ENCODE measurements at places on chromosomes 16 and 17. TPM values are rescaled to one million over a fixed set of nuclear protein-coding genes. Genes with fewer than 3 reads are reported as not detected.

The ZNF200 gene
- 45.2 TPM for total RNA-seq

The C1QTNF8 gene
- total RNA-seq = 1.3 TPM

The C16orf86 gene
- 43.4 TPM for total RNA-seq

The ZNF688 gene
- total RNA-seq = 21.7 TPM

The KARS1 gene
- total RNA-seq = 139 TPM

The TOP2A gene
- 94.9 TPM for total RNA-seq

The COPRS gene
- total RNA-seq = 138 TPM

The ALDOA gene
- 521 TPM for total RNA-seq

The CCL8 gene
- 0.56 TPM for total RNA-seq

The CHST4 gene
- total RNA-seq = 0.56 TPM

The CTRB2 gene
- total RNA-seq = 1.1 TPM

The ZNF18 gene
- total RNA-seq = 14.9 TPM

The C16orf54 gene
- 0.31 TPM for total RNA-seq

The PRSS33 gene
- 0.93 TPM for total RNA-seq

The TBC1D3H gene
- total RNA-seq = not detected

The ZNF785 gene
- 17.1 TPM for total RNA-seq

The QRICH2 gene
- total RNA-seq = 39.0 TPM

The BRCA1 gene
- total RNA-seq = 28.6 TPM

The CCL3 gene
- 0.56 TPM for total RNA-seq

The CYLD gene
- 48.4 TPM for total RNA-seq

The KRTAP1-1 gene
- total RNA-seq = not detected

The NT5M gene
- 47.5 TPM for total RNA-seq

The IFT20 gene
- total RNA-seq = 79.8 TPM

The GRAPL gene
- total RNA-seq = 2.2 TPM

The HSPB9 gene
- 6.9 TPM for total RNA-seq

The PIRT gene
- 0.08 TPM for total RNA-seq

The RRAD gene
- total RNA-seq = 19.4 TPM

The CLEC10A gene
- 3.8 TPM for total RNA-seq

The PRAC2 gene
- 2.6 TPM for total RNA-seq

The PYDC1 gene
- total RNA-seq = not detected

The SMTNL2 gene
- 4.3 TPM for total RNA-seq

The KIAA0753 gene
- 59.8 TPM for total RNA-seq

The PRKCB gene
- 49.7 TPM for total RNA-seq

The KRT9 gene
- 0.43 TPM for total RNA-seq

The TBC1D16 gene
- total RNA-seq = 11.0 TPM

The HS3ST3A1 gene
- 5.8 TPM for total RNA-seq

The MC1R gene
- total RNA-seq = 40.0 TPM

The CMTM4 gene
- total RNA-seq = 50.9 TPM

The ANKRD13B gene
- 48.8 TPM for total RNA-seq

The KIFC3 gene
- total RNA-seq = 185 TPM

The BICDL2 gene
- total RNA-seq = 1.3 TPM

The WFIKKN2 gene
- total RNA-seq = 7.3 TPM

The NPW gene
- total RNA-seq = 7.3 TPM

The KIF18B gene
- 3.7 TPM for total RNA-seq

The ASIC2 gene
- total RNA-seq = 0.81 TPM

The TVP23A gene
- total RNA-seq = 4.2 TPM

The LRRC36 gene
- 28.3 TPM for total RNA-seq

The SUZ12 gene
- total RNA-seq = 42.0 TPM

The SDR42E1 gene
- 6.5 TPM for total RNA-seq

The CACNG1 gene
- not detected for total RNA-seq

The SPATA22 gene
- total RNA-seq = 114 TPM

The TMED6 gene
- total RNA-seq = 1.4 TPM

The NPIPB8 gene
- total RNA-seq = 11.5 TPM

The CDH13 gene
- total RNA-seq = 2.0 TPM

The RAPGEFL1 gene
- total RNA-seq = 22.3 TPM

The FOXC2 gene
- 11.2 TPM for total RNA-seq

The CHP2 gene
- total RNA-seq = 2.4 TPM

The PSME3 gene
- 92.1 TPM for total RNA-seq

All from testis (tissue), 5 donors.